Activated CD4-positive, CD25-positive, alpha-beta regulatory T cell treated with anti-CD3 and anti-CD28 coated beads, Interleukin-2, amount 50 U/mL, for 16 hours (primary cell): ENCODE measurements at places on chromosomes 2 and 18.

- no peak for DNase-seq
Observed at GRCh38 chr2:100011272-100011731, 131.1 kb downstream of the AFF3 start.

DNA sequence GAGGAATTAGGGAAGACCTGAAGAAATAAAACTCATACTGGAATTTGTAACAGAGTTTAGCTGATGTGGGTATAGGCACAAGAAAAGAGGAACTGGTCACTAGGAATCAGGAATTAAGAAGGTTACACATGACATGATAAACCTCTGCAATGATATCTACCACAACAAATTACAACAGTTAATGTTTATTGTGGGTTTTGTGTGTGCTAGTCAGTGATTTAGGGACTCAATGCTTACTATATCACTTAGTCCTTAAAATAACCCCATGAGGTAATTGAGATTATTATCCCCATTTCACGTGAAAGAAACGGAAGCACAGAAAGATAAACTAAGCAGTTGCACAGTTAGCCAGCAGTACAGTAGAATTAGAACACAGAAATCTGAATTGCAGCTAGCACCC is 415.8 kb upstream of the ZEB2 start:
- DNase-seq, result no peak

GRCh38 chr2:234172066-234172465 is 121.6 kb downstream of the SPP2 start:
- DNase-seq, result no peak

DNA sequence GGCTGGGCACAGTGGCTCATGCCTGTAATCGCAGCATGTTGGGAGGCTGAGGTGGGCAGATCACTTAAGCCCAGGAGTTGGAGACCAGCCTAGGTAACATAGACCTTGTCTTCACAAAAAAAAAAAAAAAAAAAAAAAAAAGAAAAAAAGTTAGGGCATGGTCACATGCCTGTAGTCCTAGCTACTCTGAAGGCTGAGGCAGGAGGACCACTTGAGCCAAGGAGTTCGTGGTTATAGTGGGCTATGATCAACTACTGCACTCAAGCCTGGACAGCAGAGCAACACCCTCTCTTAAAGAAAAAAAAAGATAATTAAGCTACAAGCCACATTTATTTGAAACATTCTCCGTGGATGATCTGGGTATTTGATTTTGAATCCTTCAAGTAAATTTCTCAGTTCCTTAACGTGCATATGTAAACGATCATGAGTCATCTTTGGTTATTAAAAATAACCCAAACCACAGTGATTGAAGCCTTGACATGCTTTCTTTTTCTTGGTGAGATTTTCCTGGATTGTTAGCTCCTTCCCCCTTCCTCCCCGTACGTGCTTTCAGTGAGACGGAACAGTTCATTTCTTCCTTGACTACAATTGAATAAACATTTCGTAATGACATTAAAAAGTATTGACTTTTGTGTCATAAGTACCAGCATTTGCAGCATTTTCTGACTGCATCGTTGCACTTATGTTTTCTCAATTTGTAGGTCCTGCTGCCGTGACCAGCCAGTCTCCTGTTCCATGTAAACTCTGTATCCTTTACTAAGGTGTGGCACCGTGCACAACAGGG is 20.3 kb downstream of the RMC1 start:
- DNase-seq, result no peak

GRCh38 chr2:23651187-23652080 is 266.5 kb downstream of the KLHL29 start:
- no peak for DNase-seq

DNA sequence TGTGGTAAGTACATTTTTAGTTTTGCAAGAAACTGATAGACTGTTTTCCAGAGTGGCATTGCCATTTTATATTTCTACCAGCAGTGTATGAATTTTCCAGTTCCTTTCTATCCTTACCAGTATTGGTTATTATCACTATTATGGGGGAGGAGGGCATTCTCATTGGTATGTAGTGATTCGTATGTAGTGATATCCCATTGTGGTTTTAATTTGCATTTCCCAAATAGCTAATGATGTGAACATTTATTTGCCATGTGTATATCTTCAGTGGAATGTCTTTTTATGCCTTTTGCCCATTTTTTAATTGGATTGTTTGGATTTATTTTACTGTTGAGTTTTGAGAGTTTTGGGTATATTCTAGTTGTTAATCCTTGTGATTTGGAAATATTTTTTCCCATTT is 16.9 kb downstream of the EIF5B start:
- DNase-seq, result no peak
